ENCODE measurements at places on chromosomes 2 and 18.

DNA sequence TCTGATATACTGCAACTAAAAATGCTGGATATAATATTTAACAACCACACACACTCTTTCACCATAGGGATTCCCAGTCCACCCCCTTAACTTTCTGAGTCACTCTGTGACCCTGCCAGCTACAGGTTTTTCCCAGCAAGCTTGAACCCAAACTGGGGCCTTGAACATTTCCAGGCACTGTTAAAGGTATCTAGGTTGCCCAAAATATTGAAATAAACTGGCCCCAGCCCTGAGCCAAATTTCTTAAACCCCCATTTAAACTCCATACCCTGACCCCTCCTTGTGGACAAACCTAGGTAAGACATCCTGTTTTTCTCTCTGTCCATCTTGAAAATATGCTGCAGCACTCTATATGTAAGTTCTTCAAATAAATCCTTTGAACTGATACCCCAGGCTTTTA lies 19.7 kb upstream of the DCTN1 start:
- peak; percentile 34 for DNase-seq

- no peak for DNase-seq
These were observed 1.5 kb downstream of the RAX start for GRCh38 chr18:59271606-59272220.

- DNase-seq: no peak
These were observed 64.6 kb downstream of the SMC6 start for GRCh38 chr2:17689010-17689409.

- DNase-seq: peak; percentile 71
These were observed 21.8 kb downstream of the COLEC12 start for GRCh38 chr18:478681-479080.

DNA sequence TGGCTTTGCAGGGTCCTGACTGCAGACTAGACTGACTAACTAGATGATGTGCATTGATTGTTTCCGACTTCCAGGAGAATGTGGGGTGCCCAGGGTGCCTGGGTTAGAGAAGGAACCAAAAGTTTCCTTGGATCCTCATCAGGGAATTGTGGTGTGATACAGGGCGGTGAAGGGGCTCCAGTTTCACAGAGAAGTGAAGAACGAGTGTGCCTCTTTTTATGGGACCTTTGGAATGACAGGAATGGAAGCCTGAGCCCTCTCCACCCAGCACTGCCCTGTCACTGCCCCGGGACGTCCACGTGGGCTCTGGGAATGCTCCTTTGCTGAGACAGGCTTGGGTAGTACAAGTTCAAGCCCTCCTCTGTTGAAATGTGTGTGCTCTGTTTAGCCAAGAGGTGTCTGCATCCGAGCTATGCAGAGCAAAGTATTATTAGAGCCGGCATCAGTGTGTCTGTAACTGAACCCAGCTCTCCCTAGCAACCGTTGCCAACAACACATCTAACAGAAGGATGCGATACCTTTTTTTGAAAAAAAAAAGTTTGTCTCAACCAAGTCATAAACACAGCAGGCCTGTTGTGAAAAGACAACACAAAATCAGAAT lies 183.6 kb downstream of the SMAD7 start:
- peak; percentile 47 for DNase-seq

GRCh38 chr2:86143307-86143706 lies 37.3 kb downstream of the PTCD3 start:
- DNase-seq: no peak

- DNase-seq: no peak
These were observed 31.5 kb upstream of the MFF start for GRCh38 chr2:227293531-227293930.

- DNase-seq: no peak
These were observed 160.5 kb downstream of the XIRP2 start for GRCh38 chr2:167048829-167049228.

GRCh38 chr2:215369181-215369760 lies 57.4 kb downstream of the ATIC start:
- peak; percentile 55 for DNase-seq

DNA sequence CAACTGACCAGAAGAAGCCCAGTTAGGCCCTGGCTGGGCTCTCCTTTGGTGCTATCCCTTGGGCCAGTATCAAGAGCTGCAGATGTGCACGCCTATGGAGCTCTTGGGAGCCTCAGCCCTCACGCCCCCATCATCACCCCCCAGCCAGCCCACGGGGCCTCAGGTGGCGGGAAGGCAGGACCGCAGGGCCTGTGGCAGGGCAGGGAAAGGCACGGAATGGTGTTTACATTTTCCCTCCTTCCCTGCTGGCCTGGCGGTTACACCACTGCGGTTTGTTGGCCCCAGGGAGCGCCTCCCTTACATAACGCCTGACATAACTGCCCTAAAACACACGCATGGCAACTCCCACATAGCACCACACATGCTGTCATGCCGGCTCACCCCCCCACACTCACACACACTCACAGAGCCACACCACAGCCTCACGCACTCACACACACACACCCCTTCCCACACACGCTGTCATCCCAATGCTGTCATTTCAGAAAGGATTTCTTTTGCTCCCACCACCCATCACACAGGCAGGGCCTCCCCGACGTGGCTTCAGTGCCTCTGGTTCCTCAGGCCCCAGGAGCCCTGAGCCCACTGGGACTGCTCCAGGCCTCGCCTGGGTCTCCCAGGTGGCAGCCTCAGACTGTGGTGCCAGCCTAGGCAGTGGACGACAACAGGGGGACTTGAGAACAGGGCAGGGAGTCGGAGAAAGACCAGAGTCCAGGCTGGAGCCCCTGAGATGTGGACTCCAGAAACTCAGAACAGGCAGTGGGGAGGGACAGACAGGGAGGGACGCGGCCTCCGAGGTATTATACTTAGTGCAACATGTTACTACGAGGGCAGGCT lies 15.7 kb downstream of the ZFP36L2 start:
- DNase-seq: peak; percentile 66

- DNase-seq: peak; percentile 66
These were observed 14.6 kb upstream of the NT5DC4 start for GRCh38 chr2:112706170-112706664.

- DNase-seq: no peak
These were observed 120.6 kb upstream of the MYCN start for GRCh38 chr2:15819562-15820256.
